Stimulated activated CD8-positive, alpha-beta memory T cell treated with anti-CD3 and anti-CD28 coated beads, Interleukin-2, amount 100 ng/mL, for 1 hour (primary cell): ENCODE measurements at places on chromosomes 5 and 9.

DNA sequence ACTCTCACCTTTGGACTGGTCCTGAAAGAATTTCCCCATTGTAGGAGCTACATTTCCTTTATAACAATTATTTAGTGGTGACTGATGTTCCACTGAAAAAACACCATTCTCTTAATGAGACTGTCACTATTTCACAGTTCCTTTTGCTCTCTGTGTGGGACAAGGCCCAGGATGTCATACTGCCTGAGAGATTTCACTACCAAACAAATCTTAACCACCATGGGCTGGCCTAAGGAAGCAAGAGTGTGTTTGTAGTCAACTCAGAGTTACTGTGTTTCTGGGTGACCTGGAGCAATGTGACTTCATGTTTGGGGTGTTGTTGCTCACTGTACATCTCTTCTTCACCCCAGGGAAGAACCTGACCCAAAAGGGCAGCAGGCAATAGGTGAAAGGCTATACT is 50.1 kb upstream of the ZNF608 start:
- no peak for DNase-seq

- no peak for DNase-seq
Measured at GRCh38 chr9:29714860-29715259, 2141.6 kb upstream of the C9orf72 start.

GRCh38 chr5:11048760-11049159 is 287.7 kb upstream of the DAP start:
- DNase-seq: no peak

DNA sequence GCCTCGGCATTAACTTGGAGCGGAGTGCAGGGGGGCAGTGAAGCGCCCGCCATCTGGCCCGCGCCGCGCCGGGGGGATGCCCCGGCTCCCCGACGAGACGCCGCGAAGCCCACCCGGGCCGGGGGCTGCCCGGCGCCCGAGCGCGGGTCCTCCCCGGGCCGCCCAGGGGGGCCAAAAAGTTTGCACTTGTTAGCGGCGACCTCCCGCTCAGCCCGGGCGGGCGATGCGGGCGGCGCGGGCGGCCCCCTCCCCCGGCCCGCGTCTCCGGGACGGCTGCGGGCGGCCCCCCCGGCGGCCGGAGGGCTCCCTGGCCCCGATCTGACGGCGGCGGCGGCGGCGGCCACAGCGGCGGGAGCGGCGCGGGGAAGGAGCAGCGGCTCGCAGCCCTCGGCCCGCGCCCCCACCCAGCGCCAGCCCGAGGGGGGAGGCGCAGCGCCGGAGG is at the start of gene NTNG2:
Gene NTNG2, plus strand, starts transcription at position 316 of the 442 bp plus-strand sequence. CDS start 4,774 bp downstream, outside the sequence.
- no peak for DNase-seq

DNA sequence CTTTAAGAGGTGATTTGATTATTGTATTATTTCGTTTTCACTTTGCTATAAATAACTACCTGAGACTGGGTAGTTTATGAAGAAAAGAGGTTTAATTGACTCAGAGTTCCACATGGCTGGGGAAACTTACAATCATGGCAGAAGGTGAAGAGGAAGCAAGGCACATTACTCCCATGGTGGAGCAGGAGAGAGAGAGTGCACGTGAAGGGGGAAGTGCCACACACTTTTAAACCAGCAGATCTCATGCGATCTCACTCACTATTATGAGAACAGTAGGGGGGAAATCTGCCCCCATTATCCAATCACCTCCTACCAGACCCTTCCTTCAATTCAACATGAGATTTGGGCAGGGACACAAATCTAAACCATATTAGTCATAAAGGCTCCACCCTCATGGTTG is 36.1 kb upstream of the NDFIP1 start:
- no peak for DNase-seq

- no peak for DNase-seq
Measured at GRCh38 chr9:77731930-77732329, 83.8 kb upstream of the GNA14 start.

- no peak for DNase-seq
Measured at GRCh38 chr5:9370256-9370655, 175.6 kb downstream of the SEMA5A start.

- no peak for DNase-seq
Measured at GRCh38 chr5:13648822-13649221, 295.7 kb downstream of the DNAH5 start.
